ENCODE measurements at places on chromosomes 11 and 22.

DNA sequence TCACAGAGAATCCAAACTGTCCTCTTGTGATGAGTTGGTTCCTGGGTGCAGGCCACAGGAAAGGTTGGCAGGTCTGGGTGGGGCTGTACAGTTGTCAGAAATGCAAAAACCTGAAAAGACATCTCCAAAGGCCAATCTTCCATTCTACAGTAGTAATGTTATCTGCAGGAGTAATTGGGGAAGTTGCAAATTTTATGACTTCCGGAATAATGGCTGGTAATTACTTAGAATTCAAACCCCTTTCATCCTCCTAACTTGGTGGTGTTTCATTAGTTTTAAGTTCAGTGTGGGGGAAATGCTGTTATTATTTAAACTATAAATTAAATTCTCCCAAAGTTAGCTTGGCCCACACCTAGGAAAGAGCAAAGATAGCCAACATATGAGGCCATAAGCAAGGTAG, 64.7 kb upstream of the FAT3 start:
- DNase-seq: no peak

- DNase-seq: no peak
These were observed 5.9 kb upstream of the TP53AIP1 start for GRCh38 chr11:128948583-128948982.

DNA sequence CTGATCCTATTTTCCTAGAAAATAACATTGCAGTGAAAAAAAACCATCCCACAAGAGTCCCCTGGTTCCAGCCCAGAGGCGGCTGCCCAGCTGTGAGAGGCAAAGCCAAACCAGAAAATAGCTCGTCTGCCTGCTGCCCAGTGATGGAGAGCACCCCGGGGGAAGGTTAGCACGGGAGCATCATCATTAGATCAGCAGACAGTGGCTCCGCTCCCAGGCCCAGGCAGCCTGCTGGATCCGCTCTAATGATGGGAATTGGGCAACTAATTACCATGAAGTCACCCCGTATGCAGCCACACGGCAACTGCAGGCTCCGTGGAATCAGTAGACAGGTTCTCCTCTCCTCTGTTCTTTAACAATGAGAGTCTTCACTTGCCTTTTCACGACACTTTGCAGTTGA, 17.1 kb upstream of the B3GAT1 start:
- no peak for DNase-seq

- peak; percentile 28 for DNase-seq
These were observed 77.5 kb upstream of the PHOX2A start for GRCh38 chr11:72321381-72321996.

GRCh38 chr11:19405966-19406365, 165.2 kb upstream of the E2F8 start:
- no peak for DNase-seq

GRCh38 chr11:15551901-15552851, 437.5 kb downstream of the INSC start:
- DNase-seq: no peak
